Stimulated activated CD4-positive, alpha-beta T cell treated with anti-CD3 and anti-CD28 coated beads, Interleukin-1b, Interleukin-23, amount 100 ng/mL, for 4 hours (primary cell): ENCODE measurements at places on chromosomes 11 and 22.

DNA sequence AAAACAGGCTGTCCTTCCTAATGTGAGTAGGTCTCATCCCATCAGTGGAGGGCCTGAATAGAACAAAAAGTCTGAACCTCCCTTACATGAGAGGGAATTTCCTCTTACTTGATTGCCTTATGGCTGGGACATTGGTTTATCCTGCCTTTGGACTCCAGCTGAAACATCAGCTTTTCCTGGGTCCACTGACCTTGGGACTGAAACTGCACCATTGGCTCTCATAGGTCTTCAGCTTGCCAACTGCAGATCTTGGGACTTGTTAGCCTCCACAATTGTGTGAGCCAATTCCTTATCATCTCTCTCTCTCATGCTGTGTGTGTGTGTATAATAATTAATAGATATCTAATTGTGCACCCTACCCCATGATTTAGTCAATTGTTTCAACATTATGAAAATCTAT, 375.3 kb upstream of the DDI1 start:
- no peak for DNase-seq

DNA sequence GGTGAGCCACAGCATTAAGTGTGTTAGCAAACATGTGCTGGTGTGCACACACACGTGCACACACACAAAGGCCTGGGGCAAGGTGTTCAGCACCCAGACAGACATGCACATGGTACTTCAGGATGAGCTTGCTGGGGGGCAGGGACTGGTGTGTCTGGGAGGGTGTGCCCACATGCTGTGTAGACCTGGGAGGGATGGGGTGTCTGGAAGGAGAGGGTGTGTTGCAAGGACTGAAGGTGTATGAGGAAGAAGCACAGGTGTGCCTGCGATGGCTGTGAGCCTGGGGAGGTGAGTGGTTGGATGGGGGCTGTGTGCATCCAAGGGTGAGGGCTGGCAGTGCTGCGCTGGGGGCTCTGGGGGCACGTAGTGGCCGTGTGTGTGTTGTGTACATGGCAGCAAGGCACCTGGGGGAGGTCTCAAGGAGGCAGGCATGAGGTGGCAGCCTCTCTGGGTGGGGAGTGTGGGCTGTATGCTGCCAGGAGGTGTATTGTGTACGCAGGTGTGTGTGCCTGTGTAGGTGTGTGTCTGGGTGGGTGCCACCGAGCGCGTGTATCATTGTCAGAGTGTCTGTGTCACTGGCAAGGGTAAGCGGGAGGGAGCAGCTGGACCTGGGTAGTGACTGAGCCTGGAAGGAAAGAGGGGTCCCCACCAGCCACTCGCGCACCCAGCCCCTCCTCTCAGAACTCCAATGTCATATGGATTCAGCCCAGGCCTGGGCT, 2.2 kb downstream of the NRXN2 start:
- DNase-seq: no peak

DNA sequence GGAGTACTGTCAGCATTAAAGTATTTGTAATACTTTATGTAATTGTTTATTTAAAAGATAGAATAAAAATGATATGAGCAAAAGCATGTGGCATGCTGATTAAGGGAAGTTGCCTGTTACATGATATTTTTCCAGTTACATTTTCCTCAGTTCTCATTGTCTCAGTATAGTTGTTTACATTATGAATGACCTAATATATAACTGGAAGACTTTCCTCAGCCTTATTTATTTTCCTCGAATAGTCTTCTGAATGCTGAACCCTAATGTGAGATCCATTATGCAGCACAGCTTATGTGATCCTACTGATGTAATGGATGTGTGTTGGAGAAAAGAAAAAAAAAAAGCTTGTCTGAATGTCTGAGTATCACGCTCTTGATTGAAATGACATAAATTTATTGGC, 95.5 kb downstream of the LUZP2 start:
- no peak for DNase-seq

DNA sequence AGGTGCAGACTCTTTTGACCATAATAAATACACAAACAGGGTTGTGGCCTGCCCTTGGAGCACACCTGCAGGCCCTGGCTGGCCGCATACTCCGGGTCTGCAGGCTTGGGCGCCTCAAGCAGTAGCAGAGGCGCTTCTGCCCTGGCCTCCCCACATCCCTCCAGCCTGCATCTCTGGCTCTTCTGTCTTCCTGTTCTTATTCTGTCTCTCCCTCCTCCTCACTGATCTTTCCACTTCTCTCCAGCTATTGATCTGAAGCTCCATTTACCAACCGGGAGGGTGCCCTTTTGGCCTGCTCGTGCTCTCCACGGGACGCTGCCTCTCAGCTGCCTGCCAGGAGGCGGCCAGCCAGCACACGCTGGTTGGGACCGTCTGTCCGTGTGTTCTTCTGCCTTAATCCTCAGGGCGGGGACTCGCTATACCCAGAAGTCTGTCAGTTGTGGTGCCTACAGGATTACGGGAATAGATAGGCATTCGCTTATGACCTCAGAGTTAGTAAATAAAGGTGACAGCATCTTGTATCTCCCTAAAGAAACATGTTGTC, 5.2 kb downstream of the UPB1 start:
- no peak for DNase-seq

- no peak for DNase-seq
Measured at GRCh38 chr11:36041988-36042611, 98.2 kb downstream of the LDLRAD3 start.
